ENCODE measurements at places on chromosomes 16 and 17. TPM values are rescaled to one million over a fixed set of nuclear protein-coding genes. Genes with fewer than 3 reads are reported as not detected.
A peak's percentile ranks its signal among the peaks of the same experiment; 100 is the strongest.

SHISA9 gene
- not detected for total RNA-seq

CMTM2 gene
- total RNA-seq, result 1.6 TPM

SLC52A1 gene
- not detected for total RNA-seq

EVPLL gene
- total RNA-seq, result 0.28 TPM

CRYBA1 gene
- not detected for total RNA-seq

RDM1 gene
- 0.61 TPM for total RNA-seq

MYO19 gene
- total RNA-seq, result 84.2 TPM

PAQR4 gene
- total RNA-seq, result 2.9 TPM

NLRC5 gene
- 320 TPM for total RNA-seq

LITAFD gene
- total RNA-seq, result 1.1 TPM

ENPP7 gene
- total RNA-seq, result not detected

CSH2 gene
- not detected for total RNA-seq

RAB40B gene
- total RNA-seq, result 7.3 TPM

CD7 gene
- 464 TPM for total RNA-seq

- no peaks in the 10 kb centered on the region for H3K27me3 ChIP-seq
- no peak overlapping the region for H3K4me3 ChIP-seq
- no peaks in the 10 kb centered on the region for H3K4me1 ChIP-seq
- H3K36me3 ChIP-seq, result peaks cover 33% of the 10 kb centered on the region
- no peak overlapping the region for H3K27ac ChIP-seq
These were observed 40.5 kb downstream of the ABHD15 start for GRCh38 chr17:29526322-29526721.

DNA sequence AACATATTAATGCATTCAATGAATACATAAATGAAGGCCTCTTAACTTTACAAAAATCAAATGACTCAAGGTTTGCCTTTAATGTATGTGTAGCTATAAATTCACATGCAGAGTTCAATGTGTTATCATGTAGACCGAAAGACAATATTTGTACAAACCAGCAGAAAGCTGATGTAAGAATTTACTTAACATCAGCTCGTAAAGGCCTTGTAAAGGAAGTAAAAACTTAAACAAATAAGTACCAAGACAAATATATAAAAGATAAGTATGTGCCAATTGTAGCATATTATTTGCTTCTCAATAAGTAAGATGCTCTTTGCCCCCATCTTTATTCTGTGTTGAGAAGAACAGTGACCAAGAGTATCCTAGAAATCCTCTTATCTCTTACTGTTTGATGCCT lies 105.7 kb downstream of the SYCE1L start:
- H3K27me3 ChIP-seq, result no peaks in the 10 kb centered on the region
- peaks cover 14% of the 10 kb centered on the region for H3K4me1 ChIP-seq
- H3K4me3 ChIP-seq, result no peak overlapping the region
- H3K27ac ChIP-seq, result no peak overlapping the region

DNA sequence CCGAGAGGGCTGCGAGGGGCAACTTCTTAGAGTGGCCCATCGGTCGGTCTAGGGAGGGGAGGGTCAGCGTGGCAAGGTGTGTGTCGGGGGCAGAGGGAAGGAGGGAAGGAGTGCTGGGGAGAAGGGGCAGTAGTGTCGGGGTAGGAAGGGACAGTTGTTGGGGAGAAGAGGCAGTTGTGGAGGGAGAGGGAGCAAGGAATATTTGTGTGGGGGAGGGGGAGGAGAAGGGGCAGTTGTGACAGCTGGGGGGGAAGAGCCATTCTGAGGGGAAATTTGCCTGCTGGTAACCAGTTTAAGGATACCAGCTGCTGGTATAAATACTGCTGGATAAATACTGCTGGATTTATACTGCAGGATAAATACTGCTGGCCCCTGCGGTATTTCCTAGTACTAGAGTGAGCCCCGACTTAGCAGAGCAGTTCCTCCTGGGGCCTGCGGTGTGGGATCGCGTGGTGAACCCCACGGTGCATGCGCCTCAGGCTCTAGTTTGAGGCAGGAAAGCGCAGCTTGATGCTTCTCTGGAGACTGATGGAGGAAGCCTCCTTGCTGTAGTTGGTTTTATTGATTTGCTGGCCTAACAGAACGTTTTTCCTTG lies 309 bp downstream of the DNAH2 start:
- no peak for DNase-seq
- H3K36me3 ChIP-seq, result no peaks in the 10 kb centered on the region
- peaks cover 12% of the 10 kb centered on the region for H3K4me1 ChIP-seq
- H3K4me3 ChIP-seq, result no peak overlapping the region

GRCh38 chr17:29175349-29175748 lies 4.8 kb downstream of the MYO18A start:
- no peak overlapping the region for H3K4me3 ChIP-seq
- no peaks in the 10 kb centered on the region for H3K36me3 ChIP-seq
- DNase-seq, result no peak
- peaks cover 20% of the 10 kb centered on the region for H3K4me1 ChIP-seq
- H3K27me3 ChIP-seq, result no peaks in the 10 kb centered on the region
- no peak overlapping the region for H3K27ac ChIP-seq

DNA sequence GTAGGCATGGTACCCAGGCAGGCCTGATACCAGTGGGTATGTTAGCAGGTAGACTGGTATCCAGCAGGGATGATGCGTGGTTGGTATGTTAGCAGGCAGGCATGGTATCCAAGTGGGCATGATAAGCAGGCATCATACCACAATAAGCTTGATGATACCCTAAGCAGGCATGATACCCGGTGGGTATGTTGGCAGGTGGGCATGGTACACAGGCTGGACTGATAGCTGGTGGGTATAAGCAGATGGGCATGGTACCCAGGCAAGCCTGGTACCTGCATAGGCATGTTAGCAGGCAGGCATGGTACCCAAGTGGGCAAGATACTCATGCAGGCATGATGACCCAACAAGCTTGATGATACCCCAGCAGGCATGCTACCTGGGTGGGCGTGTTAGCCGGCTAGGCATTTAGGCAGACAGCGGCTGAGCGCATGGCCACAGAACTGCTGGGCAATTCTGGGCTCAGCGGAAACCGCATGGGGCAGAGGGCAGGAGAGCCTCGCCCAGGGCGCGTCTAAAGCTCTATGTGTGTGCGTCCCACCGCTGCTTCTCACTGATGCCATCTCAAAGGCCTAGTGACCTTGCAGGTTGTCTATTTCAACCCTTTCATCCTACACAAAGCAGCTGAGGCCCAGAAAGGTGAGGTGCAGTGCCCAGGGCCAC lies 2.3 kb downstream of the SGSH start:
- no peak overlapping the region for H3K4me3 ChIP-seq
- H3K27ac ChIP-seq, result no peak overlapping the region

GRCh38 chr17:66944351-66945146 lies 20.0 kb upstream of the CACNG4 start:
- no peak overlapping the region for H3K27ac ChIP-seq
- H3K4me1 ChIP-seq, result no peaks in the 10 kb centered on the region
- no peaks in the 10 kb centered on the region for H3K36me3 ChIP-seq
- peaks cover 4% of the 10 kb centered on the region for H3K27me3 ChIP-seq

DNA sequence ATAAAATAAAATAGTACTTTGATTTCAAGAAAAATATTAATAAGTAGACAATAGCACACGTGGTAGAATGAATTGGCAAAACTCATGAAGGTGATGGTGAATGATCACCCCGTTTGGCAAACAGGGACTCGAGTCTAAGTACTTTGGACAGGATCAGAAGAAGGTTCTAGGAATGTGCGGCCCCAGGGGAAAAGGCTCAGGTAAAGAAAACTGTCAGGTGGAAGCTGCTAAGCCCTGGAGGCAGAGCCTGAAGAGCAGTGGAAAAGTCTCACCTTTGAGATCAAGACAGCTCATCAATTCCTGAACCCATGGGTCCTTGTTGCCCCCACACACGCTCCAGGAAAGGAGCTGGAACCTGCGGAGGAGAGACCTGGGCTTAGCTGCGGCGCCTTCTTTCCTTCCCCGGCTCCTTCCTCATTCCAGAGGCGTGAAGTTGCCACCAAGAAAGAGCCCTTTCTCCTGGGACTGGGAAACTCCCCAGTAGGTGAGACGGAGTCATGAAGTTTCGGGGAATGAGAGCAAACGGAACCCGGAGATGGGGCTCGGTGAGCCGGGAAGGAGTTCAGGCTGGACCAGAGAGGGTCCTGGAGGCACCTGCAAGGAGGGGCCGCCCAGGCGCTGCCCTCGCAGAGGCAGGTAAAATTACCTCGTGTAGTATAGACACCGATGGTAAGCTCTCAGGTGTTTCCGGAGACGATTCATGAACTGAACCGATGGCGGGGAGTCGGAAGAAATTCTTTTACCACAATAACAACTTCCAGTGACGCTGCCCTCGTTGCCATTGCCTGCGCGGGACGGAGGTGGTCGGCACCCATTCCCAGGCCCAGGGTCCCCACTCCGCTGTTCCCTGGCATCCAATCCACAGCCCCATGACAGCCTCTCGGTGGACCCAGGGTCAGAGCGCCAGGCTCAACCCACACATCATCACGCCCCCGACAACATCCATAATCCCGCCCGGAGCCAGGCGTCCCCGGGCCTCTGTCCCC lies 1.2 kb upstream of the ZMYND15 start:
- no peak for DNase-seq
- H3K27ac ChIP-seq, result no peak overlapping the region
- no peaks in the 10 kb centered on the region for H3K36me3 ChIP-seq
- H3K4me1 ChIP-seq, result peaks cover 29% of the 10 kb centered on the region
- peaks cover 16% of the 10 kb centered on the region for H3K27me3 ChIP-seq
- peak overlapping the region; percentile 55 for H3K4me3 ChIP-seq

- H3K4me1 ChIP-seq, result peaks cover 13% of the 10 kb centered on the region
- H3K27me3 ChIP-seq, result peaks cover 8% of the 10 kb centered on the region
- no peaks in the 10 kb centered on the region for H3K36me3 ChIP-seq
- no peak overlapping the region for H3K27ac ChIP-seq
- no peak overlapping the region for H3K4me3 ChIP-seq
These were observed 4.2 kb downstream of the MTSS2 start for GRCh38 chr16:70681382-70682238.

DNA sequence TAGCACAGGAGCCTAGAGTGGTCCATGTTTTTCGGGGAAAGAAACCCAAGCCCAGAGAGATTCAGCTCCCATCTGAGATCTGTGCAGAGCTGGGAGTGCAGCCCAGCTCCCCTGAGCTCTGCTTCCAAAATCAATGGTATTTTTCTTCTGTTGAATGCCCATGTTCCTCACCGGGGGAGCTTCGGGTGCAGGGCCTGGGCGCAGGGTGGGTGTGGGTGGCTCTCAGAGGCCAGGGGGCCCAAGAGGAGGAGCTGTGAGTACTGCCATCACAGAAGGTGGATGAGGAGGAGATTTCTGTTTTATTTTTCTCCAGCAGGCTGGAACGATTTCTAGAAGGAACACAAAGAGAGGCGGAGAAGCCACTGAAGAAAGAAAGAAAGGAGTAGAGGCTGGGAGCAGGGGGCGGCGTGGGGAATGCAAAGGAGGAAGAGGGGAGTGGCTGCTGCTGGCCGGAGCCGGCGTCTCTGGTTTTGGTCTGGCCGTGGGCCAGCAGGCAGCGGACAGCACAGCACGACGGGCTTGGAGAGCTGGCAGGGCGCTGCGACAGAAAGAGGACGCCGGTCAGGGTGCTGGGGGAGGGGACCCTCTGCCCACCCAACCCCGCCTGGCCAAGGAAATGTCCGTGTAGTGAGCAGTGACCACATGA lies 76.2 kb upstream of the KSR1 start:
- peaks cover 14% of the 10 kb centered on the region for H3K4me1 ChIP-seq
- H3K36me3 ChIP-seq, result no peaks in the 10 kb centered on the region
- no peak overlapping the region for H3K27ac ChIP-seq
- no peak for DNase-seq

GRCh38 chr17:66661411-66662256 lies 173.3 kb upstream of the CACNG5 start:
- no peaks in the 10 kb centered on the region for H3K27me3 ChIP-seq
- DNase-seq, result no peak
- H3K4me3 ChIP-seq, result no peak overlapping the region
- no peak overlapping the region for H3K27ac ChIP-seq
- peaks cover 3% of the 10 kb centered on the region for H3K4me1 ChIP-seq

- H3K4me3 ChIP-seq, result no peak overlapping the region
- H3K36me3 ChIP-seq, result no peaks in the 10 kb centered on the region
- no peaks in the 10 kb centered on the region for H3K27me3 ChIP-seq
- no peak overlapping the region for H3K27ac ChIP-seq
- peaks cover 20% of the 10 kb centered on the region for H3K4me1 ChIP-seq
These were observed 169.1 kb downstream of the XYLT1 start for GRCh38 chr16:17301593-17302135.

- no peak overlapping the region for H3K27ac ChIP-seq
- peaks cover 21% of the 10 kb centered on the region for H3K4me1 ChIP-seq
- H3K4me3 ChIP-seq, result no peak overlapping the region
- no peak for DNase-seq
- no peaks in the 10 kb centered on the region for H3K27me3 ChIP-seq
These were observed 124.5 kb downstream of the CCDC182 start for GRCh38 chr17:57620576-57620975.

- no peak overlapping the region for H3K4me3 ChIP-seq
- H3K27ac ChIP-seq, result no peak overlapping the region
- no peak for DNase-seq
- peaks cover 12% of the 10 kb centered on the region for H3K4me1 ChIP-seq
- peaks cover 4% of the 10 kb centered on the region for H3K27me3 ChIP-seq
- no peaks in the 10 kb centered on the region for H3K36me3 ChIP-seq
These were observed 66.9 kb upstream of the SDK2 start for GRCh38 chr17:73711184-73711583.

- DNase-seq, result no peak
- no peaks in the 10 kb centered on the region for H3K36me3 ChIP-seq
- peaks cover 20% of the 10 kb centered on the region for H3K4me1 ChIP-seq
- peak overlapping the region; percentile 49 for H3K27ac ChIP-seq
- H3K27me3 ChIP-seq, result no peaks in the 10 kb centered on the region
These were observed 169.6 kb downstream of the XYLT1 start for GRCh38 chr16:17301184-17301583.

DNA sequence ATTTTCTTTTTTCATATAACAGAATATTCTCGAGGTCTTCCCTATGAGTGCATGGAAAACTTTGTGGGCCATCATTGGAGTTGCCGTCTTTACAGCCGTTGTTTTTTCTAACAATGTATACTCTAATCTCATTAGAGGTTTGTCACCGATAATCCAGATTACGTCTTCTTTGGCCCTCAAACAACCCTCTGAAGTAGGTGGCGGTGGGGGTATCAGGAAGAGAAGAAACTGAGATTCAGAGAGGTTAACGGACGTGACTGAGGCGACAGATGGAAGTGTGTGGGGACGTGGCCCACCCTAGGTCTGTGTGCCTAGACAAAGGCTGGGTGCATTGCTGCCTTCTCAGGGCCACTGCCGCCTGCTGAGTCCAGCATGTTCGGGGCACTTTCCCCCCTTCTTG lies 63.7 kb downstream of the RPTOR start:
- H3K27me3 ChIP-seq, result no peaks in the 10 kb centered on the region
- H3K4me3 ChIP-seq, result no peak overlapping the region
- H3K36me3 ChIP-seq, result no peaks in the 10 kb centered on the region

DNA sequence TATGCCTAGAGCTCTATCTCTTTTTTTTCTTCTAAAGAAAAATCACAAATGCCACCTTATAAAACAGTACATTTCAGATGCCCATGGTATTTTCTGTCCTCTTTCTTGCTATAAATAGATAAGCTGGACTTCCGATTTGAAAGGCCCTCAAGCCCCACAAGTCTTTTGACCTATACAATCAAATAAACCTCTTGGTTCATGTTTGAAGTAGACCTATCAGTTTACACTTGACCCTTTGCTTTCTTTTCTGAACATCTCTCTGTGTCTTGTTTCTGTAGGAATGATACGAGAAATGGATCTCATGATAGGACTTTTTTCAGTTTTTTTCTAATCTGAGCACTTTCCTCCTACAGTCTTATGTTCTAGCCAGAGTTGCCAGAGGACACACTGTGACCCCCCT lies 327.2 kb downstream of the SOX9 start:
- no peak for DNase-seq
- H3K4me1 ChIP-seq, result no peaks in the 10 kb centered on the region
- no peaks in the 10 kb centered on the region for H3K36me3 ChIP-seq
- no peak overlapping the region for H3K27ac ChIP-seq
- H3K27me3 ChIP-seq, result no peaks in the 10 kb centered on the region
- no peak overlapping the region for H3K4me3 ChIP-seq

Data from natural killer cell (primary cell).